ENCODE measurements at places on chromosomes 7 and 10.

GRCh38 chr10:70974351-70974901 is 86.1 kb upstream of the PCBD1 start:
- DNase-seq, result no peak

GRCh38 chr10:20888620-20889330 is 8.3 kb downstream of the NEBL start:
- DNase-seq, result no peak

- no peak for DNase-seq
Observed at GRCh38 chr7:96418581-96418980, 96.7 kb upstream of the SLC25A13 start.

GRCh38 chr7:9120331-9120730 is 686.9 kb downstream of the NXPH1 start:
- DNase-seq, result no peak

GRCh38 chr7:65974191-65974801 is 7.7 kb downstream of the GUSB start:
- DNase-seq, result no peak

GRCh38 chr7:157518514-157519175 is 181.8 kb downstream of the DNAJB6 start:
- no peak for DNase-seq

DNA sequence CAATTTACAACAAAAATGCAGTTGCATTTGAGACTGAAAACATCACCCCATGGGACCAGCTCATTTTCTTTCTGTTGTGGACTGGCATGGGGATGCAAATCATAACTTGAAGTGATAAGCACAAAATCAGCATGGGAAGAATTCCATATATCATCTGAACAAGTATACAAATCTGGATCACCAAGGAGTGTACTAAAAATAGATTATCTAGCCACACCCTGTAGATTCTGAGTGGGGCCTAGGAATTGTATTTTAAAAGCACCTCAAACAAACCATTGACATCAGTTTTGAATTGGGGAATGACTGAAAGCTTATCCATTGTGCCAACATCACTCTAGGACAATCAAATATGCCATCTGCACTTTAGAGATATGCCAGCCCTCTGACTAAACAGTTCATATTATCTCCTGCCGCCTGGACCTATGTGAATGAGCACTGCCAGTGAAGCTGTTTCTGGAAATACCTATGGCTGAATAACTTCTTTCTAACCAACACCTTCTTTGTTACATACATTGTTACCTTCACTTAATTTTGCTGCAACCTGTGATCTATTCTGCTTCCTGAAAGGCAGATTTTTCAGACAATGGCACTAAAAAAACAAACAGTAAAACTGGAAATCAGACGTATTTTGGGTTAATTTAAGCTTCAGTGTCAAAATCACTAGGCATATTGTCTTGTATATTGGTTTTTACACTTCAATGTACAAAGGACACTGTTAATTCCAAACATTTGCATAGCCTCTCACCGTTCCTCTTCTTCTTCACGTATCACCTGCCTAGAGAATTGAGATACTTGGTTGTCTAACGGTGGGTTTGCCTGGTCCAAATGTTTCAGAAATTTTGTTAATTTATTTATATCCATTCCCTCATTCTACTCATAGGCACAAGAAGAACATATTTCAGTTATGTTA is 42.4 kb upstream of the HGF start:
- no peak for DNase-seq

DNA sequence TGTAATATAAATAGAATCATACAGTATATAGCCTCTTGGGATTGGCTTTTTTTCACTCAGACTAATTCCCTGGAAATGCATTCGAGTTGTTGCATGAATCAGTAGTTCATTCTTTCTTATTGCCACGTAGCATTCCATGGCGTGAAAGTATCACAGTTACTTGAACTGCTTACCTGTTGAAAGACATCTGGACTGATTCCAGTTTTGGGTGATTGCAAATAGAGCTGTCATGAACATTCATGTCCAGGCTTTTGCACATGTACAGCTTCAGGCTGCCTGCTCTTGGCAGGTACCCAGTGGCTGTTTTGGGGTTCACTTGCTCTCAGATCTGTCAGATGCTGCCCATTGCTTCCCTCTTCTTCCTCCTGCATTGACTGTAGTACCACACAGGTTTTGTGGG is 54.9 kb downstream of the LRGUK start:
- DNase-seq, result no peak

- DNase-seq, result no peak
Observed at GRCh38 chr10:53477313-53477675, 704.7 kb upstream of the MBL2 start.

GRCh38 chr10:63630085-63630930 is 109.1 kb downstream of the REEP3 start:
- no peak for DNase-seq

GRCh38 chr10:101290881-101291280 is 61.6 kb upstream of the LBX1 start:
- no peak for DNase-seq

- no peak for DNase-seq
Observed at GRCh38 chr10:7475939-7476338, 65.1 kb upstream of the SFMBT2 start.

DNA sequence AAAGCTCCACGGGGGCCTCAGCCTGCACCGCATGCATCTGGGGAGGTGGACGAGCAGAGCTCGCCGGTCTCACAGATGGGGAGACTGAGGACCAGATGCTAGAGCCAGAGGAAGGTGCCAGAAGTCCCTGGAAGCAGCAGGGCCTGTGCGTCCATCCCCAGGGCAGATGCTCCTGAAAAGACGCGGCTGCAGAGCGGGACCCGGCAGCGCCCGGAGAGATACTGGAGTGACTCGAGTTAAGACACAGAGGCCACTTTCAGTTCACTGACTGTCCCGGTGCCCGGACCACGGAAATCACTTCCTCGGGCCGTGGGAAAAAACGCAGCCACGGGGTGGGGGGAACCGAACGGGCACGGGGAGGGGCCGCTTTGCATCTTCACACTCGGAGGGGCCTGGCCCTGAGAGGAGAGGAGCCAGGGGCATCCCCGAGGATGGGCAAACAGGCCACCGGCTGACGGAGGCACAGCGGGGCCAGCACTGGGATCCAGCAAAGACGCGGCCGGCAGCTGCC is 85.4 kb downstream of the FOXL3 start:
- no peak for DNase-seq

DNA sequence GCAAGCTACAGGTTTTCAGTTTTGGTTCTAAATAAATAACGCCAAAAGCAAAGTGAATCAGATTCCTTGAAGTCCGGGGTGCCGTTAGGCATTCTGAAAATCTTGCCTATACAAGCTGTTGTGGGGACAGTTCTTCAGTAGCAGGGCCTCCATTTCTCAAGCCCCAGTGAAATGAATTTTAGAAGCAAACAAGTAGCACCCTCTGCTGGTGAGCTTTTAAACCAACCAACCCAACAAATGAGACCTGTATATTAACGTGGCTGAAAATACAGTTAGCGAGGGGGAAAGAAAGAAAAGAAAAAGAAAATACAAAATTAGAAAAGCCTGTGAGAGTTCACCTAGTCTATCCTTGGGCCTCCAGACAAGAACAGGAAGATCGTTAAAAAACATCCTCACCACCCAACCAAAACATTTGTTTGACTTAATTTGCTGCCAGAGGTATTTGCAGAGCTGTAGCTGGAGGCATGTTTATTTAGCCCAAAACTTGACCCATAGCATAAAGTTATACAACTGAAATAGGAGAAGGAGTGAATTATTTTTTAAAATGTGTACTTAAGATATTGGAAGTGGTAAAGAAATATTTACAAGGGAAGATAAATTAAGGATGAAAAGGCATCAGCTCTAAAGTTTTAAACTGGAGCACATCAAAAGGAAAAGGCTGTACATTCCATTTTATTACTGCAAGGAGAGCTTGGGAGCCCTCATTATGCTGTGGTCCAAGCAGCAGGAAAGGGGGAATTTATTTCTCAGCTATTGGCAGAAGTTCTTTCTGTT is 98.9 kb downstream of the DYNC1I1 start:
- peak; percentile 52 for DNase-seq

DNA sequence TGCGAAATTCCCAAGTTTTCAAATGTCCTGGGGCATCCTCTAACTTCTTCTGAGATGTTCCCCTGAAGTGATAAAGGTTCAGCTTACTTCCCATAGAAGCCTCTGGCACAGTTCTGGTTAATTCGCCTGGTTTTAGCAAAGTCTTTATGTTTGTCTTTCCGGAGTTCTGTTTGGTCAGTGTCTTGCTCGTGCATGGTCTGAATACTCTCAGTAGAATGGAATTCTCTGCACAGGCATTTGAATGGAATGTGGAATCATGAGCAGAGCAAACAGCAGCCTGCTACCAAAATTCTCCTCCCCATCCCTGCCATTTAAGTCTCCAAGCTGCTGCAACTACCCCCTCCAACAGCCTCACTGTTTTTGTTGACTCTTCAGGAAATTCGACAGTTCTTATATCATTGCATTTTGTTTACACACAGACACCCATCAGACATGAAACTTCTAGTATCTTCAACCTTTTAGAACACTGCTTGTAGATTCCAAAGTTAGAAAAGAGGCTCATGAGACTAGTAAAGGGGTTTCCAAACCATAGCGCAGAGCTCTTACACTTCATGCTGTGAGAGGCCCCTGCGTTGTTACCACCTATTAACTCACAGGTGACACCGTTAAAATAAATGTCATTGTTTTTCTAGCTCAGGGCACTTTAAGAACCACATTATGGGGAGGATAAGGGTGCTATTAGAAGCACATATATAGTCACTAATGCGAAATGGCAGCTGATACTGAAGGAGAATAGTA is 129.7 kb downstream of the PLCE1 start:
- no peak for DNase-seq

DNA sequence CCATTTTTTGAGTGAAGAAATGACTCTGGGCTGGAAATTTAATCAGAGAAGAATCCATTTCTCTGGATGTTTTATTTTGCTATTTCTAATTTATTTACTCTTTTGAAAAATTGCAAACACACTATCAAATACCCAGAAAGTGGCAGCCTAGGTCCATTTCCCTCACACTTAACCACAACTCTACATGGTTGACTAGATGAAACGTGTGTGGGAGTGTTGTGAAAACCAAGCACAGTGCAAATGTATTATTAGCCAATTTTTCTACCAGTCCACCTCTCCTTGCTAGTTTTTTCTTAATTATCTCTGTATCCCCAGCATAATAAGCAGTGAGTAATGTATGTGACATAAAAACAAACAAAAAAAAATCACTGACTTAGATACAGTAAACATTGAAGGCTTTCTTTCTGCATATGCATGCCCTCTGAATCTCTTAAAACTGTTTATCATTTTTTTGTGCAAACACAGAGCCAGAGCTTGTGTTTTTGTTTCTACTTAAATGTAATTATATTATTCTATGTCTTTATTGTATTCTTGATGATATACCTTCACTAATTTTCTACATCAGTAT is 30.9 kb downstream of the SCIN start:
- DNase-seq, result no peak

GRCh38 chr10:113139699-113140098 is 189.7 kb downstream of the TCF7L2 start:
- DNase-seq, result no peak

- no peak for DNase-seq
Observed at GRCh38 chr10:114042895-114043531, 653 bp upstream of the ADRB1 start.

GRCh38 chr7:30183749-30184369 is 49.1 kb downstream of the MTURN start:
- no peak for DNase-seq

GRCh38 chr7:43377196-43377960 is 205.5 kb upstream of the STK17A start:
- DNase-seq, result no peak

- no peak for DNase-seq
Observed at GRCh38 chr10:113436851-113437250, 116.0 kb upstream of the HABP2 start.

- DNase-seq, result no peak
Observed at GRCh38 chr10:29877793-29878491, 181.4 kb downstream of the JCAD start.

DNA sequence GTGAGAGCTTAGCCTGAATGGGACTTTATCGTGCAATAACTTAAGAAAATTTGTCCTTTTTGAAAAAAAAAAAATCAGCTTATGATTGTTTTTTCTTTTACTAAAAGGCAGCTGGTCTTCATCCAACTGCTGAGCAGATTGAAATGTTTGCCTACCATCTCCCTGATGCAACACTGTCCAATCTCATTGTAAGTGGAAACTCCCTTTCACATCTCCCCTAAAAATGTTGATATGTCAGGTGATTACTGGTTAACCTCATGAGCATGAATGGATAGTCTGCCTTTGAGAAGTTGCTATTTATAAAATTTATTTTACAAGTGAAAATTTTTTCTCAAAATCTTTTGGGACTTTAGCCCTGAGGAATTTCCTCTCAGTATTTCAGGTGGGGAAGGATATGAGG is 17.8 kb upstream of the HKDC1 start:
- DNase-seq, result no peak

- no peak for DNase-seq
Observed at GRCh38 chr10:71708301-71708703, 11.3 kb downstream of the C10orf105 start.

- no peak for DNase-seq
Observed at GRCh38 chr7:88306590-88307048, at the start of gene STEAP4. STEAP4 (minus strand) TSS chr7:88306894; CDS start chr7:88284269, 22,625 bp downstream.

DNA sequence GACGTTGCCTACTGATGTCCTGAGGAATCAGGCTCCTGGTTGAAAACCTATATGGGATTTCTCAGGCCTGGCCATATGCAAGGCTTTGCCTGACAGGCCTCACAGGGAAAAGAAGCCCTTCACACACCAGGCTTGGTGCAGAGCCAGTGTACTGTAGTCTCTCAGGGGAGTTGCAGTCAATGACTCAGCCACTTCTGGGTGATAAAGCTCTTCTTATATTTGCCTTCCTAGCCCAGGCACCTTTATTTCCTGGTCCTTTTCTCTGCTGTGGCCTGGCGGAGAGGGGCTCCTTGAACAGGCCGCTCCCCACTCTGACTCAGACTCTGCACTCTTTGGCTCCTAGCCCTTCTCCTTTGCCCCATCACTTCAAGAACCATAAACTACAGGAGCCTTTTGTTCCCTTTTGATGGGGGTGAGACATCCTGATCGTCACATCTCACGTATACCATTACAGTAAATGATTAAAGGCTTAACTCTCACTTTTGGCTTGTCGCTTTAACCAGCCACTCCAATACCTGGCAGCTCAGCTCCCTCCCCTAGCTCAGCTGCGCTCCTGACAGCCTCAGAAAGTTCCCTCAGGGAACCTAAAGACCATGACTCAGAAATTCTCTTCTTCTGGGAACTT is 33.5 kb downstream of the DPY19L1 start:
- no peak for DNase-seq

DNA sequence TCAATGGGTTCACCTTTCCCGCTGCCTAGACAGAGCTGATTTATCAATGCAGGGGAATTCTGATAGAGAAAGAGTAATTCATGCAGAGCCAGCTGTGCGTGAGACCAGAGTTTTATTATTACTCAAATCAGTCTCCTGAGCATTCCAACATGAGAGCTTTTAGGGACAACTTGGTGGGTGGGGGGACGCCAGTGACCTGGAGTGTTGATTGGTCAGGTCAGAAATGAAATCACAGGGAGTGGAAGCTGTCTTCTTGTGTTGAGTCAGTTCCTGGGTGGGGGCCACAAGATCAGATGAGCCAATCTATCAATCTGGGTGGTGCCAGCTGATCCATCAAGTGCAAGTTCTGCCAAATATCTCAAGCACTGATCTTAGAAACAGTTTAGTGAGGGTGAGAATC is 99.0 kb upstream of the CAV2 start:
- no peak for DNase-seq
